Foreskin fibroblast (primary cell): ENCODE measurements at places on chromosomes 1 and 21.

DNA sequence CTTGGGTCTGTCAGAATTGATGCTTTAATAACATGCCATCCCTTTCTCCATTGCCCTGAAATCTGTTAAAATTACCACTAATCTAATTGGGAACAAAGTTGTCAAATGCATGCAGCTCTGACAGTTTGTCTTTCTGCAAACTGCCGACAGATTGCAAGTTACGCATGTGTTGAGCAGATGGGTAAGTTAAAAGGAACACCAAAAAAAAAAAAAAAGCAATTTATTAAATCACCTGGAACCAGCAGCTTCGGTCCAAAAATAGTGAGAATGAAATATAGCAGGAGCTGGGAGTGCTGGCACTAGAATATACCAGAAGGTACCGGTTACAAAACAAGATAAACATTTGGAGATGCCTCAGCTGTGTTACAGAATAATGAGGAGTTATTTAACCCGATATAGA, 149.6 kb upstream of the C1orf87 start:
- no peak for DNase-seq

- peak; percentile 24 for DNase-seq
Observed at GRCh38 chr1:162951553-162952315, 90.8 kb upstream of the CCDC190 start.

- peak; percentile 18 for DNase-seq
Observed at GRCh38 chr1:15598436-15598835, 13.6 kb upstream of the AGMAT start.

DNA sequence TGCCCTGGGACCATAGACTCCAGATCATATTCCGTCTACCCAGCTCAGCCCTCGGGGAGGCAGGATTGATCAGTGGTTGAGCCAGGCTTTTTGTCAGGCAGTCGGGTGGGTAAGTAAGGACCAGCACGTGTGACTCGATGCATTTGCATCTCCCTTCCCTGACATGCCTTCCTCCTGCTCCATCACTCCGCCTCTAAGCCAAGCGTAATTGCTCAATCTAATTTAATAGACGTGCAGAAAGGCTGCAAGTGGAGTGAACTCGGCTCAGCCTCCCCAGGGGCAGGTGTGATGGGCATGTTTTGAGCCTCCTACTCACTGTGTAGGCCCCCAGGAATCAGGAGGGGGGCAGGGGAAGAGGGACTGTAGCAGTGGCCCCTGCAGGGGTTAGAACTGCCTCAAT, 34.6 kb upstream of the GRIK3 start:
- DNase-seq: no peak

DNA sequence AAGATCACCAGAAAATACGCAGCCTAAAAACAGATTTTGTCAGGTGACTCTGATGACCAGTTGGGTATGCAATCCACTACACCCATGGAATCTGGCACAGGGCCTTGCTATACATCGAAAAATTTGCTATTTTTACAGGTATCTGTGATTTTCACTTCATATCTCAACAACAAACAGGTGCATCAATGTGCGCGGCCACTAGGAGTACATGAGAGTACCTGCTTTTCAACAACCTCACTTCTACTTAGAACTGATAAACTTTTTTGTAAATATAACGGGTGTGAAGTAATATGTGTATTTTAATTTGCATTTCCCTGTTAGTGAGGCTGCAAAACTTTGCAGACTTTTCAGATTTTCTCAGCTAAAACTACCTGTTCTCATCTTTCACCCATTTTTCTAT, 80.8 kb downstream of the SLC45A1 start:
- no peak for DNase-seq

DNA sequence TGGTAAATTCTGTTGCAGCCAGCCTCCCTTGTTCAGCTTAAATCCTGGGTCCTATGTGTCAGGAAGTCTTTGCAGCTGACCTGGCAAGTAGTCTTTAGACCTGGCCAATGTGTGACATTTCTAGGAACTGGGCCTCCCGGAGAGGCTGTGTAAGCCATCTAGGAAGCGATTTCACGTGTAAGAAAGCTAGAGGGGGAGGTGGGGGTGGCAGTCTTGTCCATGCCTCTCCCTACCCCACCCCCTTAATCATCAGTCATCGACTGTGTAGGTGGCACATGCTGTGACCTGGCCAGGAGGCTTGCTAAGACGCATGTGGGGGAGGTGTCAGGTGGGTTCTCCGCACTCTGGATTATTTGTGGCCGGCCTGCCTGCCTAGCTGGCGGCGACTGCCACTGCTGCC, 8.4 kb downstream of the C1orf226 start:
- no peak for DNase-seq

DNA sequence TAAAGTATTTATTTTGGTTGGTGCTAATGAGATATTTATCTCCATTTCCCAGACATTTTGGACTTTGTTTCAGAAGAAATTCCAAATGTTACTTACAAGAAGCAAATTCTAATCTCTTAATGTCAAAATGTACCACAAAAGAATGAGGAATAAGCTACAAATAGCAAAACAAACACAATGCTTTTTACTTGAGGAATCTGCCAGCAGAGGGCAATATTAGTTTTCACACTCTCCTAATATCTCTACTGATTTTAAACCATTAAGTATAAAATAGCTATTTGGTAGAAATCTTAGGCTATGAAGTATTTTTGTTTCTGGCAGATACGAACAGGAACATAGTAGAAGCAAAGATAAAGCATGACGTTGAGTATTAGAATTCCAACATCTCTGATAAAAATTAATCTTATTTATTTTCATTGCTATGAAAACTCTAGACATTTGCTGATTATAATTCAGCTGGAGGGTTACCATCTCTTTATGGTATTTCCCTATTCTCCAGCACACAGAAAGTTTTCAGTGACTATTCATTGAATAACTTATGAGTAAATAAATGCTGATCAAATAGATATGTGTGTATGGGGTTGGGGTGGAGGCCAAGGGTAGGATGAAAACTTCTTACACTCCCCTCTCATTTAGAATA, 13.4 kb upstream of the HMCN1 start:
- no peak for DNase-seq

- DNase-seq: no peak
Observed at GRCh38 chr21:46050668-46051378, 47.1 kb upstream of the COL6A2 start.

DNA sequence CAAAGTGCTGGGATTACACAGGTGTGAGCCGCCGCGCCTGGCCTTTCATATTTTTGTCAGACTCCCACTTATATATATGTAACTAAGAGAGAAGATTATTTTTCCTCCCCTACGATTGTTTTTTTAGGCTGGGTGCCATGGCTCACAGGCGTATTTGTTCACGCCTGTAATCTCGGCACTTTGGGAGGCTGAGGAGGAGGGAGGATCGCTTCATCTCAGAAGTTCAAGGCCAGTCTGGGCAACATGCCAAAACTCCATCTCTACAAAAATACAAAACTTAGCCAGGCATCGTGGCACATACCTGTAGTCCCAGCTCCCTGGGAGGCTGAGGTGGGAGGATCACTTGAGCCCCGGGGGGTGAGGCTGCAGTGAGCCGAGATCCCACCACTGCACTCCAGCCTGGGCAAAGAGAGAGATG, 23.9 kb upstream of the ITLN2 start:
- no peak for DNase-seq

GRCh38 chr1:13576926-13577325, 6.7 kb upstream of the PDPN start:
- DNase-seq: no peak

DNA sequence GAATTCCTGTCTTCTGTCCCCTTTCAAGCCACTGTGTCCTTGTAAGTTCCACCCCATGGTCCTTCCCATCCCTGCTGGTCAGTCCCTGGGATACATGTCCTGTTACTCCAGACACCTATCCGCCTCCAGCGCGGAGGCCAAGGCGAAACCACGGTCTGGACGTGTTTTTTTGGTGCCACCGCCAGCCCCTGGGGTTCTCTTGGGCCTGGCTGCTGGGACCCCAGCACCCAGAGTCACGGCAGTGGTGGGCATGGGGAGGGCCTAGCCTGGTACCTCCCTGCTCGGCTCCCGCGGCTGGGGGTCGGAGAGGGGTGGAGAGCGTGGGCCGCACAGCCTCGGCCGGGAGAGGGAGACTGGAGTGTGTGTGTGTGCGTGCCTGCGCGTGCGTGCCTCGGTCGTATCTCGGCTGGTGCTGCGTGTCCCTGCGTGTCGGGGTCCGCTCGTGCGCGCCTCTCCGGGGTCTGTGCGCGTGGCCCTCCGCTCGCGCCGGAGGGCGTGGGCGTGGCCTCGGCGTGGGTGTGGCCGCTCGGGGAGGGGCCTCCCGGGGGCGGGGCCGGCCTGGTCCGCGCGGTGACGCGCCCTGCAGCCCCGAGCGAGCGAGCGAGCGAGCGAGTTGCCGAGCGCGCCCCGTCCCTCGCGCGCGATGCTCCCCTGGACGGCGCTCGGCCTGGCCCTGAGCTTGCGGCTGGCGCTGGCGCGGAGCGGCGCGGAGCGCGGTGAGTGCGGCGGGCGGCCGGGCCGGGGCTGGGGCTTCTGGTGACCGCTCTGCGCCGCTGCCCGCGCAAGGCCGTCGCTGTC, at the start of gene VWA1:
VWA1 (plus strand) TSS at position 585 of the 798 bp plus-strand sequence; CDS start at position 644, 59 bp downstream.
- peak; percentile 88 for DNase-seq

GRCh38 chr1:153561466-153561985, 4.1 kb downstream of the S100A2 start:
- DNase-seq: no peak

DNA sequence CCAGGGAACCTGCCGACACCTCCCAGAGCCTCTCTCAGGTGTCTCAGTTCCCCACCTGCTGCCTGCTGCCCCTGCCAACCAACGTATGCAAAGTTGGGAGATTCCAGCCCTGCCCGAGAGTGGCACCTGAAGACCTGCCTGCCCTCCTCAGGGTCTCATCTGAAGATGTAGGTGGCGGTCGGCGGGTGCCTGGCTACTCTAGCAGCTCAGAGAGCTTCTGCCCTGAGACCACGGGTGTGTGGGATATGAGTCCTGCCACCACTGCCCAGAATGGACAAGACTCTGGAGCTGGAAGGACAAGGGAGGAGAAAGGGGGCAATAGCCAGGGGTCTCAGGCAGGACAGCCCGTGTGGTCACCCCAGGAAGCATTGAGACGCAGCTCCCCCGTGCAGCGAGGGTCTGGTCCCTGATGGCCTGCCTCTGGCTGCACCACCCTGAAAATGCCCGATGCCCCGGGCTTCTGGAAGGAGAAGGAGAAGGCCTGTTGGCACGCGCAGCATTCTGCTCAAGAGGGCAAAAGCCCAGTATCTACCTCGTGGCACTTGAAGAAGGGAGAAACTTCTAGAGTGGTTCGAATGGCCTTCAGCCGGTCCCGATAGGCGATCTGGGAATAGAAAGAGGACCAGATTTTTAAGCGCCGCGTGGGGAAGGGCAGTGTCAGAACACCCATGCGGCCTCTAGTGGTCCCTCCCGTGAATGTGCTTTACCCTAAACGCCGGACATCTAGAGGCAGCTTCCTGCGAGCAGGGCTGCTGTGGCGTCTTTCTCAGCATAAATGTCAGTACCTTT, 88.8 kb downstream of the STUM start:
- DNase-seq: peak; percentile 77

- DNase-seq: no peak
Observed at GRCh38 chr1:56979986-56980755, 14.4 kb upstream of the C8B start.

DNA sequence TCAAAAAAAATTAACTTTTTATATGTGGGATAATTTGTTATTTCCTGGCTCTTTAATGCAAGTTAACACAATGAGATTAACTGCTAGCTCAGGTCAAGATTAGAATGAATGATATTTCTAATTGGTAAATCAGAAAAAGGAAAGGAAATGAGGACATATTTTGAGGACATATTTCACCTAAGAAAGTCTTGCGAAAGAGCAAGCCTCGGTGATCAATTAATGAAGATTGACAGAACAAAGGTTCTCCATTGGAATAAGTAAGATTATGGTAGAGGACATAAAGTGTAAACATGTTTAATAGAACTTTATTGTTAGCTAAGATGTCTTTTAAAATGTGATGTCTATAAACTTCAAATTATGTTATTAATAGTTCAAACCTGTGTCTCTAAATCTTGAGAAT, 1617.8 kb downstream of the KCNT2 start:
- no peak for DNase-seq

- DNase-seq: no peak
Observed at GRCh38 chr1:114330451-114330983, 176.8 kb upstream of the SYT6 start.

GRCh38 chr1:179175011-179175841, 54.3 kb downstream of the ABL2 start:
- peak; percentile 78 for DNase-seq

DNA sequence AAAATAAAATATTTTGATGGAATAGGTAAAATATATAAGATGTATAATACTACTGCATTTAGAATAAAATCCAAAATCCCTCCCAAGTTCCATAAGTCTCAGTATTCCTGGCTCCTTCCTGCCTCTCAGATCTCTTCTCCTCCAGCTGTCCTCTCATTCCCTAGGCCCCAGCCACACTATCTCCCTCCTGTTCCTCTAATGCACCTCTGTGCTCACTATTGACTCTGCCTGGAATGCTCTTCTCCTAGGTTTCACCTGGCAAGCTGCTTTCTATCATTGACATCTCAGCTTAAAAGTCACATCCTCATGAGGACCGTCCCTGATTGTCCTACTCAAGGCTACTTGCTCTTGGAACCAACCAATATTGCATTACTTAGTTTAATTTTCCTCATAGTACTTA, 7.2 kb downstream of the NME7 start:
- DNase-seq: no peak

DNA sequence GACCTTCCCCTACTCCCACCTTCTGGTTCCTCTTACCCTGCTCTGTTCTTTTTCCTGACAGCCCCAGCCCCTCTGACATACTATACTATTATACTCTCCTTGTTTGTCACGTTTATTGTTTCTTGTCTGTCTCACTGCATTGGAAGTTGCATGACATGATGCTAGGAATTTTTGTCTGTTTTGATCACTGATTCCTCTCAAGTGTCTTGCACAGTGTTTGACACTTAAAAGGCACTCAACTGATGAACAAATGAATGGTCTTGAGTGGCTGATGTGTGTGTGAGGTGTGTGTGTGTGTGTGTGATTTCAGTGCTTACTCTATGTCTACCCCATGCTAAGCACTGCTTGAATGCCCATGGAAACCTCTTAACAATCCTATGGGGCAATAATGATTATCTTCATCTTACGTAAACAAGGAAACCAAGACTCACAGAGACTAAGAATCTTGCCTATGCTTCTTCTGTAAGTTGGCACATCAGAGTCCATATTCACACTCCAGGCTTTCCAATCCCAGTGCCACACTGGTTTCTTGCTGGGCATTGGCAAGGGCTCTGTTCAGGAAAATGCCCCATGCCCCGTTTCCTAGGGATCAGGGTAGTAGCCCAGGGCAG, 59.7 kb downstream of the ATP1A1 start:
- no peak for DNase-seq

GRCh38 chr1:156052862-156053767, 483 bp downstream of the UBQLN4 start:
- DNase-seq: peak; percentile 85

DNA sequence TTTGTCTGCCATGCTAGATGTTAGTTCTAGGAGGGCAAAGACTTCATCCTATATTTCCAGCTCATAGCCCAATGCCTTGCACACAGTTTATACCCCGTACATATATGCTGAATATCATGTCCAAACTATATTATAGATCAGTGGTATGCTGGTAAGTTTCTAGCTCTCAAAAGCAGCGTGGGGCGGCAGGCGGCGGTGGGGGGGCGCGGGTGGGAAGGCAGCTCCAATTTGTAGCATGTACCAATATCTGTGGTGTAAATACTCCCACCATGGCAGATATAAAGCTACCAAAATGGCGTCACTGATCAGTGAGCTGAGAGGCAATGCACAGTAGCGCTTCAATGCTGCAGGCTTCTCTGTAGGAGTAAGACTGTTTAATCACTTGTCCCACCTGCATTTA, 77.1 kb downstream of the PATJ start:
- no peak for DNase-seq

- no peak for DNase-seq
Observed at GRCh38 chr1:19864570-19865160, 17.5 kb upstream of the OTUD3 start.
